Glutamatergic neuron (in vitro differentiated cells): ENCODE measurements at places on chromosomes 4 and X. TPM values are rescaled to one million over a fixed set of nuclear protein-coding genes. Genes with fewer than 3 reads are reported as not detected.

- no peak for DNase-seq
These were observed 62.1 kb downstream of the SH3KBP1 start for GRCh38 chrX:19825271-19825670.

GRCh38 chr4:80594701-80595100 lies 259.2 kb downstream of the CFAP299 start:
- no peak for DNase-seq

- no peak for DNase-seq
These were observed 159.1 kb downstream of the AFF2 start for GRCh38 chrX:148659481-148659880.

DNA sequence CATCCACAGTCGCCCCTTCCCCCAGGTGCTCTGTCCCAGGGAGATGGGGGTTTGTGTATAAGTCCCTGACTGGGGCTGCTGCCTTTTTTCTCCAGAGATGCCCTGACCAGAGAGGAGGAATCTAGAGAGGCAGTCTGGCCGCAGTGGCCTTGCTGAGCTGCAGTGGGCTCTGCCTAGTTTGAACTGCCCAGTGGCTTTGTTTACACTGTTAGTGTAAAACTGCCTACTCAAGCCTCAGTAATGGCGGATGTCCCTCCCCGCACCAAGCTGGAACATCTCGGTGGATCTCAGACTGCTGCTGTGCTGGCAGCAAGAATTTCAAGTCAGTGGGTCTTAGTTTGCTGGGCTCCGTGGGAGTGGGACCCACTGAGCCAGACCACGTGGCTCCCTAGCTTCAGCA lies 102.6 kb upstream of the GIMD1 start:
- no peak for DNase-seq

GRCh38 chrX:22950269-22951266 lies 49.2 kb upstream of the DDX53 start:
- DNase-seq: no peak

- no peak for DNase-seq
These were observed 6.1 kb downstream of the FAT1 start for GRCh38 chr4:186717556-186717955.

GRCh38 chr4:22420291-22420690 lies 95.6 kb downstream of the ADGRA3 start:
- no peak for DNase-seq

DNA sequence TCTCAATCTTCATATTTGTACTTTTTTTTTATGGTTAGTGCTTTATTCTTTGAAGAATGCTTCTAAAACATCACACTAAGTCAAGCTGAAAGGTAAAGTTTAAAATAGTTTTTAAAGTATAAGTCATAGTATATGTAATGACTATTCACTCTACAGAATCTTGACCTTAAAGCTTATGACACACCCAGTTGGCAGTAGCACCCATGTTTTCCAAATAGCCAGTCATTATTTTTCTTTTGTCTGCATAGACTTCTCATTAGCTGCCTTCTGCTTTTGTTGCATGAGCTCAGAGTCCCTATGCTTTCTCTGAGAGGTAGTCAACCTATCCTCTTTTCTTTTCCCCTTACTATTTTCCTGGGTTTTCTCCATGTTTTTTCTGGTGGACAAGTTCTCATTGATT lies 231.5 kb downstream of the PCDH18 start:
- no peak for DNase-seq

DNA sequence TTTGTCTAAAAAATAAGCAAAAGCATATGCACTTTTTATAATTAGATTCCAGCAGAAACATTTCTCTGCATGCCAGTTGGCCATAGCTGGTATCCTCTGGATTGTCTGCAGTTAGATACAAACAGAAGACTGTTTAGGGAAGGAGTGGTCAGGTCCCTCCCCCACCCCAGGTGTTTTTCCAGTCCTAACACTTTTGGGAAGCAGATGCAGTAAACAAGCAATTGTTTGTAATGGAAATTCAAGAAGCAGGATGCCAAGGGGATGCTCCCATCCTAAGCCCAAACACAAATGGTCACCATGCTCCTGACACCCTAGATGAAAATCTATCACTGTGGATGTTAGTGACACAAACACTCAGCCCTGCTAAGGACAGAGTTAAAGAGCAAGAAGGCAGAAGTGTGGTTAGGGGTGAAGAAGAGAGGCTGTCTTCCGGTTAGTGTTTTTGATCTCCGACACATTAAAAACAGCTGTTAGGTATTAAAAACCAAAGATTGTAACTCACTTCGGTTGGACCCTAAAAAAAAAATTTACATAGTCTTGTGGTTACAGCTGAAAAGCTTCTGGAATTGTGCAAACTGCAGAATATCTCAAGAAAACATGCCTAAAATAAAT lies 7.9 kb downstream of the LEF1 start:
- no peak for DNase-seq

DNA sequence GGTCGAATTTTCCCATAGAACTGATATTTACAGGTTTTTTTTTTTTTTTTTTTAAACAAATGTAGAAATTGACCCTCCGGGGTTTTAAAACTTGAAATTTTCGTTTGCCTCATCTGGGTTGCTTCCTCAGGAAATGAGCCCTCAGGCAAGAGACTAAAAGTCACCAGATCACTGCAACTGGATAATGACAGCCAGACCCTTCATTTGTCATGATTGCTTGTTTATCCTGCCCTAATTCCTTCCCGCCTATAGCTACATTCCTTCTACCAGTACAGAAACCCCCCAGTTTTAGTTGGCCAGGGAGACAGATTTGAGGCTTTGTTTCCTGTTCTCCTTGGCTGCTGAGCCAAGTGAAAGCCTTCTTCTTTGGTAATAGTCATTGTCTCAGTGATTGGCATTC lies 44.0 kb upstream of the IGFBP7 start:
- DNase-seq: no peak

FAT4 gene
- 6.8 TPM for total RNA-seq

FGF16 gene
- total RNA-seq: not detected

TRIM61 gene
- total RNA-seq: 0.34 TPM

LEF1 gene
- 0.98 TPM for total RNA-seq

DCAF12L2 gene
- total RNA-seq: 0.51 TPM

CD40LG gene
- total RNA-seq: not detected
